Smooth muscle cell of the pulmonary artery (primary cell): ENCODE measurements at places on chromosomes 5 and 9. TPM values are rescaled to one million over a fixed set of nuclear protein-coding genes. Genes with fewer than 3 reads are reported as not detected.

NCBP1 gene
- 34.8 and 37.2 TPM in 2 replicates for total RNA-seq

TXN gene
- 161 and 191 TPM in 2 replicates for total RNA-seq

NME5 gene
- total RNA-seq = 2.5 and 2.7 TPM in 2 replicates

CNOT6 gene
- 15.8 and 19.7 TPM in 2 replicates for total RNA-seq

CRHBP gene
- total RNA-seq = 0.33 and 3.7 TPM in 2 replicates

ENHO gene
- 0.13 TPM in 1 of 2 replicates, not detected in the other for total RNA-seq

DMRT3 gene
- not detected in 2 replicates for total RNA-seq

PCDHAC1 gene
- total RNA-seq = 0.07 and 0.26 TPM in 2 replicates

PRELID2 gene
- 26.0 and 38.3 TPM in 2 replicates for total RNA-seq

F12 gene
- total RNA-seq = 0.17 TPM in 1 of 2 replicates, not detected in the other

CDC25C gene
- total RNA-seq = 0.69 and 1.8 TPM in 2 replicates

AK8 gene
- total RNA-seq = 0.39 and 0.53 TPM in 2 replicates

ALDH7A1 gene
- 34.6 and 37.1 TPM in 2 replicates for total RNA-seq

TLX3 gene
- total RNA-seq = not detected in 2 replicates

NR2F1 gene
- total RNA-seq = 9.1 and 10.2 TPM in 2 replicates

TCF7 gene
- 0.40 and 0.98 TPM in 2 replicates for total RNA-seq

SOWAHA gene
- under 0.01 TPM in 1 of 2 replicates, not detected in the other for total RNA-seq

PDLIM4 gene
- 30.6 and 125 TPM in 2 replicates for total RNA-seq

FOXD4L3 gene
- 0.07 and 0.10 TPM in 2 replicates for total RNA-seq

SPINK6 gene
- not detected in 2 replicates for total RNA-seq

CCDC112 gene
- 2.9 and 4.0 TPM in 2 replicates for total RNA-seq

FOXD4L5 gene
- 0.03 and 0.07 TPM in 2 replicates for total RNA-seq

TPPP gene
- total RNA-seq = 0.33 and 0.43 TPM in 2 replicates

IFNK gene
- total RNA-seq = not detected in 2 replicates

FOXD4L6 gene
- total RNA-seq = 0.13 and 0.17 TPM in 2 replicates

GRXCR2 gene
- not detected in 2 replicates for total RNA-seq

MRNIP gene
- total RNA-seq = 15.1 and 15.2 TPM in 2 replicates

SOX30 gene
- not detected in 2 replicates for total RNA-seq

IRX1 gene
- 0.86 and 2.5 TPM in 2 replicates for total RNA-seq

CMYA5 gene
- 0.52 and 0.69 TPM in 2 replicates for total RNA-seq

PCDHA9 gene
- total RNA-seq = 0.07 and 0.10 TPM in 2 replicates

MAML1 gene
- 9.7 and 10.9 TPM in 2 replicates for total RNA-seq

ISL1 gene
- total RNA-seq = 0.03 and 0.20 TPM in 2 replicates
